ENCODE measurements at places on chromosomes 2 and 18.

- DNase-seq, result no peak
Measured at GRCh38 chr2:197207598-197207997, 103.0 kb downstream of the ANKRD44 start.

DNA sequence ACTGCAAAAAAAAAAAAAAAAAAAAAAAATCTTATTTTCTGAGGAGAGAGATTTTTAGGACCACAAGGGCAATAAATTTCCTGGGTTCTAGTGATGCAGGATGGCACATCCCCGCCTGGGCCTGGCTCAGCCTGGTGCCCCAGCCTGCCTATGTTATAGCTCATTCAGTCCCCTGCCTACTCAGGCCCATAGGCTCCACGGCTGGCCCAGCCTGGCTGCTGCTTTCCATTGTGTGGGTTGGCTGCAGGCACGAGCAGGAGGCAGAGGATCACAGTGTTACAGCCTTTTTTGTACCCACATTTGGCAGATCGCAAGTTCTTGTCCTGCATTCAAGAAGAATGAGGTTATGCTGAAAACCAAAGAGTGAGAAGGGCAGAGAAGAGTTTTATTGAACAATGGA lies 2.8 kb upstream of the SULT6B1 start:
- no peak for DNase-seq

- DNase-seq, result no peak
Measured at GRCh38 chr2:210859314-210859713, 302.9 kb downstream of the CPS1 start.

DNA sequence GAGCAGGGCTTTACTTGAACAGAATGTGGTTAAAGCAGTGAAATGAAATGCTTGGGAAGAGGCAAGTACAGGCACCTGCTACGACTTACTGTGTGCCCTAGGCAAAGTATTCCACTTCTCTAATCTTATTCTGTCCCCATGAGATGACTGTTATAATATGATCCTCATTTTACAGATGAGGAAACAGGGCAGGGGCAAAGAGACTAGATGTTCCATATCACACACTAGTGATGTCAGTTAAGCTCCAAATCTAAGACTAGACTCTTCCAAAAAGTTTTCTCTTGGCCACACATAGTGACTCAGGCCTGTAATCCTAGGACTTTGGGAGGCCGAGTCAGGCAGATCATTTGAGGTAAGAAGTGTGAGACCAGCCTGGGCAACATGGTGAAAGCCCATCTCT lies 235.0 kb downstream of the SETBP1 start:
- DNase-seq, result no peak

DNA sequence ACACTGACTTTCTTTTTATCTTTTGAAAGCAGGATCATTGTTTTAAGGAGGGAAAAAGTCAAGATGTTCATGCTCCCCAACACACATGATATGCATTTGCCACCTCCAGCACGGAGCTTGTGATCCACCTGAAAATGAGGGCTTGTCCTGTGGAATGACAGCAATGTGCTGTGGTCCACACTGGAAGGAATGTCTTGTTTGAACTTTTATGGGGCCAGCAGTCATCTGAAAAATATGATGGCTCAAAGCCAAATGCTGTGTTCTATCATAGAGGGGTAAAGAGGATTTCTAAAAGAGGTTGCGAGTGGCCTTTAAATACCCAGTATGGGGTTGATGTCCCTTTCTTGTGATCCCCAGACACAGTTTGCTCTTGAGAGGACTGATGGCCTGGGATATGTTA lies 226.5 kb upstream of the SPRED2 start:
- DNase-seq, result no peak

- DNase-seq, result no peak
Measured at GRCh38 chr2:1986598-1986997, 242.3 kb upstream of the PXDN start.

- DNase-seq, result no peak
Measured at GRCh38 chr18:1599196-1599595, 694.5 kb downstream of the ADCYAP1 start.

- no peak for DNase-seq
Measured at GRCh38 chr2:23073671-23074070, 311.3 kb upstream of the KLHL29 start.

DNA sequence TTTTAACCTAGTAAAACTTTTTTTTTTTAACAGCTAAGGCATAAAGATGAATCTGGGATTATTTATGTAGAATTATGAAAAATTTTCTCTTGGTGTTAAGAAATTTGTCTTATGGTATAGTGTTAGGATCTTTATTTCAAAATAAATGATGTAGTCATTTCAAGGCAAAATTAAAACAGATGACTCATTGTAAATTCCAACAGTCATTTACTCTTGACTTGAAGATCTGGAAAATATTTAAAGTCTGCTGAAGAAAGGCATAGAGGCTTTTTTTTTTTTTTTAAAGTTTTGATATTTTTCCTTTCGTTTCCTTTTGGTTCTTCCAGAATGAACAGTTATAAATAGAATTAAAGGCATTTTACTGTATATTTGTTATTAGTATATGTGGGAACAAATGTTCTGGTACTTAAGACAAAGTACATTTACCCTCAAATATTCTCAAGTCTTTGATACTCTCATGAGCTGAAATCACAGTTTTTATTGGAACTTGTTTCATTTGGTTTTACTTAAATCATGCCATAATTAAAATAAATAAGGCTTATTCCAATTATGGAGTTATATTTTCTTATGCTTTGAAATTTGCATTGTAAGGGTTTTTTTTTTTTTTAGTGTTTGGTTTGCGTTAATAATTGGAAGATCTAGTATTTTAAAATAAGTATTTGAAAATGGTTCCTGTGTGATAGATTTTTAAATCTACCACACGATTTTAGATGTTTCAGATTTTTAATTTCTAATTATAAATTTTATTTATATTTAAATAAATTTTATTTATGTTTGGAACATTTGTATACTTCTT lies 29.9 kb downstream of the GLS start:
- no peak for DNase-seq

DNA sequence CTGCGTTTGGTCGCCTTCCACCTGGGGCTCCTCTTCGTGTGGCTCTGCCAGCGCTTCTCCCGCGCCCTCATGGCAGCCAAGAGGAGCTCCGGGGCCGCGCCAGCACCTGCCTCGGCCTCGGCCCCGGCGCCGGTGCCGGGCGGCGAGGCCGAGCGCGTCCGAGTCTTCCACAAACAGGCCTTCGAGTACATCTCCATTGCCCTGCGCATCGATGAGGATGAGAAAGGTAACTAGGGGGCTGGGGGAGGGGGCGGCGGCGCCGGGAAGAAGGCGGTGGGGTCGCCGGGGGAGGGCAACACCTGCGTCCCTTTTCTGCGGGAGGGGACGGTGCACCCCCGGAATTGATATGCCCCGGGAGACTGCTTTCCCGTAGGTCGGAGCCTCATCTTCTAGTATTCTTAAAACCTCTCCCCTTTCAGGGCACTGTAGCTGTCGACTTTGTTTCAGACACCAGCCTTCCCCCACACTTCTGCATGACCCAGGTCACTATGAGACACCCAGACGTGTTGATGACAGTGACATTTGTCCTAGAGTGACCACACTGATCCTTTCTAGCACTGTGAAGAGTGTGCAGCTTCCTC lies 755 bp downstream of the SPAST start:
- peak; percentile 18 for DNase-seq

GRCh38 chr2:118622913-118623312 lies 224.5 kb downstream of the EN1 start:
- no peak for DNase-seq

- no peak for DNase-seq
Measured at GRCh38 chr18:8778824-8779223, 73.5 kb downstream of the MTCL1 start.

DNA sequence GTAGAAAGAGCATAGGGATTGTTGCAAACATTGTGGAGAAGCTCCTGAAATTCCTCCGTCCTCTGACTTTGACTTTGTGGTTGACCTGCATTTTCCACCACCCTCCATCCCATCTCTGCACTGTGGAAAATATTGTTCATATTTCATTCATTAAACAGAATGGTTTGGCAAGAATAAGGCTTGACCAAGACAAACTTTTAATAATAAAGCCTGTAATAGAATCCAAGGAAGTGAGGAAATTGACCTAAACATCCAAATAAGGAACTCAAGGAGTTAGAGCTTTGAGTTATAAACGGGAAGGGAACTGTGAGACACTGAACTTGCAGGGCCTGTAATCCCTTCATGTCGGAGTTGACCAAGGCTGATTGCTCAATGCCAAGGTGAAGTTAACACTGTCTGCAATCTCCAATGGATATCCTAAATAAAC lies 115.2 kb downstream of the GFPT1 start:
- no peak for DNase-seq

- DNase-seq, result no peak
Measured at GRCh38 chr2:120399889-120400240, 53.9 kb downstream of the INHBB start.

- DNase-seq, result no peak
Measured at GRCh38 chr2:186757009-186757408, 63.1 kb downstream of the FAM171B start.

- peak; percentile 59 for DNase-seq
Measured at GRCh38 chr2:137467246-137467862, 496.9 kb upstream of the HNMT start.

GRCh38 chr2:55164534-55165480 lies 67.3 kb downstream of the CLHC1 start:
- DNase-seq, result no peak

DNA sequence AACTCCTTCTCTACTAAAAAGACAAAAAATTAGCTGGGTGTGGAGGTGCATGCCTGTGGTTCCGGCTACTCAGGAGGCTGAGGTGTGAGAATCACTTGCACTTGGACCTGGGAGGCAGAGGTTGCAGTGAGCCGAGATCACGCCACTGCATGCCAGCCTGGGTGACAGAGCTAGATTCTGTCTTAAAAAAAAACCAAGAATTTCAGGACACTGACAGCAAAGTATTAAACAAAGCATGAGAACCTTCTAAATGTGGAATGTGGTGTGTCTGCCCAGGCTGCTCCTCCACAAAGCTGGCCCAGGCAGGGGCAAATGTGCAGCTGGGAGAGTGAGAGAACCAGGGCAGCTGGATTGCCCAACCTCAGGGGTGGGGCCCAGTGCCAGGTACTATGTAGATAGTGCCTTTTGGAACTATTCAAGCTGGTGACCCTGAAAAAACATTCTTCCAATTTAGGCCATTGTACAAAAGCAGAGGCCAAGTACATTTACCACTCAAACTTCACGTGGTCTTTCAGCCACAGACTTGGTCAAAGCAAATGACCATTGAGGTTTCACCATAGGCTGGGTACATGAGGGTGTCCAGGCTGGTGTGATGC lies 6.7 kb upstream of the UGT1A5 start:
- DNase-seq, result no peak

GRCh38 chr18:32383050-32383819 lies 87.4 kb downstream of the GAREM1 start:
- DNase-seq, result no peak

Data from SK-N-DZ (cell line).